Posterior vena cava (tissue), 2 donors: ENCODE measurements at places on chromosomes 1 and 21. TPM values are rescaled to one million over a fixed set of nuclear protein-coding genes. Genes with fewer than 3 reads are reported as not detected.

DNA sequence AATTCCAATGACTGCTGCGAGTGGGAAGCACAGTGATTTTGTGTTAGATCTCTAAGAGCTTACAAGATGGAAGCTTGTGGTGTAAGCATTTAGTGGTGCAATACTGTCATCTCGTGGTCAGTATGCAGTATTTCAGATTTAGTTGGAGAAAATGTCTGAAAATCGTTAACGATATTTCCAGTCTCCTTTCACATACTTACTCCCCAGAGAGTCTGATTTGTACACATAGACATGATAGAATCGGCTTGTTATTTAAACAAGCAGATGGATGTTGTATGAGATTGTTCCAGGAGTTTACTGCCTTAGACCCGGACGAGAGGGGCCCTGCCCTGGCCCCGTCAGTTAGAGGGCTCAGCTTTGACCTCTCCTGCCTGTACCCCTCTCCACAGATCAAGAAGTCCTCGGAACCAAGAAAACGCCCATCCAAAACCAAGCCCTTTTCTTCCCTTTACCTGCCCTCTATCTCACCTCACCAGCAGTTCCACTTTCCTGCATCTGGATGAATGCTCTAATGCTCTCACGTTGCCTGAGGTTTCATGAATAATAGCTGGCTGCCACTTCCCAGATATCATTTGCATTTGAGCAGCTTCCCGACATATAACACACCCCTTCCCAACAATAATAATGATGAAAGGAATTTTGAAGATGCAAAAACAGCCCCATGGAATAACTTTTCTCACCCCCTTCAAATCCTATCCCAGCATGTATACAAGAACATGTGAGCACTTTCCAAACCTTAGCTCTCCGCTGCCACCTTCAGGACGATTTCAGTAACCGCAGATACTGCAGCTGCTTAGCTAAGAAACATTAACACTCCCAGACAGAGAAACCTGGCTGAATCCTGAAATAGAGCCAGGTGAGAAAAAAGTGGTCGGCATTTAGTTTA, 247.3 kb downstream of the LTN1 start:
- peak; percentile 86 for DNase-seq

- DNase-seq, result no peak
Measured at GRCh38 chr1:67953301-67953700, 97.1 kb downstream of the DIRAS3 start.

GRCh38 chr1:248417854-248418253, 15.0 kb downstream of the OR2T1 start:
- DNase-seq, result no peak

GRCh38 chr21:43270800-43271301, 102.0 kb downstream of the CRYAA start:
- DNase-seq, result no peak

DNA sequence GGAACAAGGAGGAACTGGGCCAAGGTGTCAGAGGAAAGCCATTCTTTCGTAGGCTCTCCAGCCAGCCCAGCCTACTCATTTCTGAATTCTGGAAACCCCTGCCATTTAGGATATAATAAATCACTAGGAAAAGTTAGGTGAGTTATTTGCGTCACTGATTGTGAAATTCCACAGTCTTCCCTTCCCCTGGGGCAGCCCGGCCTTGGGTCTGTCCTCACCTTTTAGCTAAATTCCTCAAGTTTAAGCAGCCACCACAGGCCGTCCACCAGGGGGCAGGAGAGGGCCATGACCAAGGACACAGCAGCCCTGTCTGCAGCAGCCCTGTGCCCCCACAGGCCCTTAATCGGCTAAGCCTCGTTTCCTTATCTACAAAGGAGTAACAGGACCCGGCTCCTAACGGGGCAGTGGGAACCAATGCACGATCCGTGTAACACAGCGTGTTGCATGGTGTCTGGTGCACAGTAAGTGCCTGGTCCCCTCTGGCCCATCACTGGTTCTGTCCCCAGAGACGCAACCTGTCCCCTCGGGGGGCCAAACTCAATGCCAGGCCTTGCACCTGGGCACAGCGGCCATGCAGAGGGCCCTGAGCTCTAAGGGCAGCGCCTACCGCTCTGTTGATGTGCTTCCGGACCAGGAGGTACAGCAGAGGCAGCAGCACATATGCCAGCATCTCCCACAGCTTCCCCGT, 18.1 kb downstream of the GPR157 start:
- peak; percentile 96 for DNase-seq

Gene CYP4Z1
- 1.4 TPM for total RNA-seq

Gene GPR157
- 8.3 TPM for total RNA-seq

Gene CCDC30
- 4.3 TPM for total RNA-seq

Gene BARHL2
- not detected for total RNA-seq
